Activated CD4-positive, alpha-beta T cell treated with anti-CD3 and anti-CD28 coated beads for 36 hours (primary cell): ENCODE measurements at places on chromosomes 1 and 21. TPM values are rescaled to one million over a fixed set of nuclear protein-coding genes. Genes with fewer than 3 reads are reported as not detected.

SPATA1 gene
- 0.61 TPM for total RNA-seq

- no peak for DNase-seq
- H3K27ac ChIP-seq, result no peak overlapping the region
- no peak overlapping the region for H3K4me3 ChIP-seq
- H3K36me3 ChIP-seq, result peaks cover 2% of the 10 kb centered on the region
These were observed 81.1 kb upstream of the TIAM1 start for GRCh38 chr21:31425138-31425537.

- no peak overlapping the region for H3K27ac ChIP-seq
- no peaks in the 10 kb centered on the region for H3K27me3 ChIP-seq
- H3K4me1 ChIP-seq, result no peaks in the 10 kb centered on the region
- no peak for DNase-seq
- H3K4me3 ChIP-seq, result no peak overlapping the region
These were observed 385.2 kb downstream of the NUF2 start for GRCh38 chr1:163706915-163707314.

- peaks cover 33% of the 10 kb centered on the region for H3K27me3 ChIP-seq
- H3K27ac ChIP-seq, result no peak overlapping the region
- DNase-seq, result no peak
- no peaks in the 10 kb centered on the region for H3K36me3 ChIP-seq
- H3K4me3 ChIP-seq, result no peak overlapping the region
These were observed 1.3 kb downstream of the PKP1 start for GRCh38 chr1:201284636-201285035.
